ENCODE measurements at places on chromosomes 16 and 17.

DNA sequence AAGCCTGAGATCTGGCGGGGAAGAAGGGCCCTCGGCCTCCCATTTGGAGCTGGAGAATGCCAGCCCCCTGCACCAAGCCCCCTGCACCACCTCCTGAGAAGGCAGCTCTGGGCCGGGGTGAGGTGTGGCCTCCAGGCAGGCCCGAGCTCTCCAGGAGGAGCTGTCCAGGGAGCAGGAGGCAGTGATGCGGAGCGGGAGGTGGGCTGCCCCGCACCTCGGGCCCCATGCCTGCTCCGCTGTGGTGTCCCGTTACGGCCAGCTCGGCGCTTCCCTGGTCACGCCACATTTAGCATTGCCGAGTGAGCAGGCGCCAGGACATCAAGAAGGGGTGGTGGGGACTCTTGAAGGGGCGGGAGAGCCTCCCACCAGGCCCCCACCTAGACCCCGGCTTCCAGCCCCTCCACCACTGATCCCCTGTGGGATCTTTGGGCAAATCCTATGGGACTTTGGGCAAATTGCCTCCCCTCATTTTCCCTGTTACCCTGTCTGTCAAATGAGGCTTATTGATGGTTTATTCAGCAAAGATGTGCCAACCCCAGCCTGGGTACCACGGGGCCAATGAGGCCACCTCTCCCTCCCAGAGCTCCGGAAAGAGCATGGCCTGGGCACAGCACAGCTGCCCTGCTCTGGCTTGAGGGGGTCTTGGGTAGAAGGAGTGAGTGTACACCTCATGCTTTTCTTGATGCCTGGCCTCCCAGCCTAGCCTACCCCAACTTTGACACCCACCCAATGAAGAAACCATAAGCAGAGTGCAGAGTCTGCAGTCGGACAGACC, 15.3 kb downstream of the FOXN1 start:
- no peak for DNase-seq

DNA sequence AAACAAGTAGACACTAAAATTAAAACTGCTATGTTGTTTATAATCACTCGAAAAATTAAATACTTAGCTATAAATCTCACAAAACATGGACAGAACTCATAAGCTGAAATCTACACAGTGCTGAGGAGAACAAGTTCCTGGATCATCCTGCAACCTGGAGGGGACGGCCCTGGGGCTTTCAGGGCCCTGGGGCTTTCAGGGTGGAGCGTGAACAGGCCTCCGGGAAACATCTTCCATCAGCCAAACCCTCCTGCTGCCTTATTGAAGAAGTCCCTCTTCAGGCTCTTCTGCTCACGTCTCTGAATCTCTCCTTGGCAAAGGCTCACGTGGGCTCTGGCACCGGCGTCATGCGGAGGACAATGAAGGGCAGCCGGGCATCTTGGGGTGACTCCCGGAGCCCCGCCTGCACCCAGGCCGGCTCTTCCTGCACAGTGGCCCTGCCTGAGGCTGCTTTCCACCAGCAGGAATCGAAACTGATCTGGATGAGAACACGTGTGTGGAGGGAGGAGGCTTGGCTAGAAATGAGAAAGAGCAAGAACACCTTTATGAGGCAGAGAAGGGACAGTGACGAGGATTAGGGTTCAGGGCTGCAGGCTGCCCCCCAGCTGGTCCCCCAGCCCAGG, 127.3 kb downstream of the CDRT15L2 start:
- DNase-seq = no peak

GRCh38 chr16:58859958-58860669, 126.0 kb upstream of the GOT2 start:
- no peak for DNase-seq

DNA sequence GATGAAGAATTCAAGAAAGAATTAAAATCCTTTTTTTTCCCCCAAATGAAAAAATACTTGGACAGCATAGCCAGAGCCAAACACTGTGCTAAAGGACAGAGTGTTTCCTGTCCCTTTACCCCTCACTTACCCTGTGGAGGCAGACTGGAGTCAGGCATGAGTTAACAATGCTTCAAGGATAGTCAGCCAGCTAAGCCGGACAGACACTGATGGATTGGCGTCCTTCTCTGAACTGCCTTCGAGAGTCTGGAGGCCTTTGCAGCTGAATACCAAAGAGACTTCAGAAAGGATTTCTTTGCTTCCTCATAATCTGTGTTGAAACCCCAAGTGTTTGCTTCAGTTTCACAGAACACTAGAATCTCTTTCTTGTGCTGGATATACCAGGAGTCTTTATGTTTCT, 4.6 kb downstream of the METTL9 start:
- no peak for DNase-seq

DNA sequence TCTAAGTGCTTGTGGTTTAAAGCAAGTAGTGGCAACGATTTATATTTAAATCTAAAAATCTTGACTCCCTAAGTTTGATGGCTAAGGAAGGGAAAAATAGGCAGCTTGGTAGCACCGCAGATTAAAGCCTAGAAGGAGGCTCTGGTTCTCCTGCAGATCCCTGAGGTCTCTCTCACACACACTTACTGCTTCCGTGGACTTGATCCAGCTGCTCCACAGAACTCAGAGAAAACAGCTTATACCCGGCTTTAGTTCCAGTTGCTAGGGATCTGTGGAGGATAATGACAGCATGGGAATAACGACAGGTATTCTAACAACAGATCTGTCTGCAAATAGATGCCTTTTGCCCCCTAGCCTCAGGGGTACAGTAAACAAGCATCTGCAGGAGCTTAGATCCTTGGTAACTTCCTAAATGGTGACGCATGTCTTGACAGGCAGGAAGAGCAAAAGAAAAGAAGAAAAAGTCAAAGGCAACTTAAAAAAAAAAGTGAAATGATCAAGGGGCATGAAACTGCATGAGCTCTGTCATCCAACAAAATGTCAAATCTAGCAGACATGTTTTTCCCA, 4.5 kb downstream of the WIPI1 start:
- no peak for DNase-seq

DNA sequence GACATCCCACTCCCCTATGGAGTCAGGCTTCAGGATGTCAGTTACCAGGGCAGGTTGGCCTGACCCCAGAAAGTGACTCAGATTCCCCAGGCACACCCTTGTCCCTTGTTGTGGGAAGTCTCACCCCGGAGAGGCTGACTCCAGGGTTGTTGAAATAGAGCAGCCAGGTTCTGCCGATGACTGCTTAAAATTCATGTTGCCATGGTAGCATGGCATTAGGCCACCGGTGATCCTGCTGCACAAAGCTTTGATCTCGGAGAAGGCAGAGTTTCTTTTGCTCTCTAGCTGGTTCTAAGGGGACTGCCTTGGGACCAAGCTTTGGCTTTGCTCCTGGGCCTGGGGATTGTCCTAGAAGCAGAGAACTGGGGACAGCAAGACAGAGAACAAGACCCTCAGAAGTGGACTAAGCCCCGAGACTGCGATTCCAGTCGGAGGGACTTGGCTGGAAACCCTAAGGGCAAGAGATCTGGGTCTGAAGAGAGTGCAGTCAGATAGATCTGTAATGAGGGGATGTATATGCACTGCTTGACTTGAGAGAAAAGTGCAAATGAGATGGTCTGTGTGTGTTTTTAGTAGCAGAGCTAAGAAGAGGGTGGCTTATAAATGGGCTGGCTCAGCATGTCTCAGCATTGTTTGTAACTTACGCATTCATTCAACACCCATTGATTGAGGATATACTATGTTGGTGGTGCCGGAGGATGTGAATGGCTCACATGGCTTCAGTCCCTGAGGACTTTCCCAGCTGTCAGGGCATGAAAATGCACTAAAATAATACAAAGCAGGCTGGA, 106.9 kb downstream of the RGS9 start:
- no peak for DNase-seq

DNA sequence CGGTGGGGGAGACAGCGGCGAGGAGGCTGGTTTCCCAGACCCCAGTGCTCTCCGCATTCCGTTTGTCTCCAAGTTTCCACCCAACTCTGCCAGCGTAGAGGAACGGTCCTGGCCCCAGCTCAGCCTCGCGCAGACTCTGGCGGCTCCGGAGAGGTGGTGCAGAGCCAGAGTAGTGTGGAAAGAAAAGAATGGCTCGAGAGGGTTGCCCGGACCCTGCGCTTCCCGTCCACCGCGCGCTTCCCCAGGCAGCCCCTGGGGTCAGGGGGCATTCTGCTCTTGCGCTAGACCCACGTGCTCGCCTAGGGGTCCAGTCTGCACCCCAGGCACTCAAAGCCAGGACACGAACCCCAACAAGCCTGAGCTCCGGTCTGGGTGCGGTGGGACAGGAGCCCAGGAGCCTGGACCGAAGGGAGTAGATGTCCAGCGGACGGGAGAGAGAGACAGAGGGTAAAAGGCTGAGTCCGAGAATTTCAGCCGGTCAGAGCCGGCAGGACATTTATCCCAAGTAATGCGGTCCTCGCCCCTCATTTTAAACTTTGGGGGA, 3.8 kb downstream of the PMP22 start:
- no peak for DNase-seq

DNA sequence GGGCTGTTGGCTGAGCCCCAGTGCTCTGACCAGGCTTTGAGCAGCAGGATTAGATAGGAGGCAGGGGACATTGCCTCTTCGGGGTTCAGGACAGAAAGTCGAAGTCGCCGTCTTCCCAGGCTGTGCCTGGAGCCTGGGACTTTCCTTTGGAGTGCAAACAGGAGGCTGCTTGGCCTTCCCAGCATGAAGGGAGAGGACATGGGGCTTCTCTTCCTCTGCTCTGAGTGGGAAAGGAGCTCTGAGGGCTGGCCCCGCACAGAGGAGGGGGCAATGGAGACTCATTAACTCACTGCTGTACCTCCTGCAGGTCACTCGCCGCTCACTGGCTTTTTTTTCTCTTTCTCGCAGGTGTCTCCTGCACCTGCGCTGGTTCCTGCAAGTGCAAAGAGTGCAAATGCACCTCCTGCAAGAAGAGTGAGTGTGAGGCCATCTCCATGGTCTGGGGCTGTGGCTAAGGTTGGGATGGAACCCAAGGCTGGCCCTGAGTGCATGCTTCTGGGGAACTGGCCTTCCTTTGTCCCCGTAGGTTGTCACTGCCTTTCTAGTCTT, 642 bp downstream of the MT1F start:
- no peak for DNase-seq

- no peak for DNase-seq
Observed at GRCh38 chr16:82560805-82561325, 65.9 kb upstream of the CDH13 start.

DNA sequence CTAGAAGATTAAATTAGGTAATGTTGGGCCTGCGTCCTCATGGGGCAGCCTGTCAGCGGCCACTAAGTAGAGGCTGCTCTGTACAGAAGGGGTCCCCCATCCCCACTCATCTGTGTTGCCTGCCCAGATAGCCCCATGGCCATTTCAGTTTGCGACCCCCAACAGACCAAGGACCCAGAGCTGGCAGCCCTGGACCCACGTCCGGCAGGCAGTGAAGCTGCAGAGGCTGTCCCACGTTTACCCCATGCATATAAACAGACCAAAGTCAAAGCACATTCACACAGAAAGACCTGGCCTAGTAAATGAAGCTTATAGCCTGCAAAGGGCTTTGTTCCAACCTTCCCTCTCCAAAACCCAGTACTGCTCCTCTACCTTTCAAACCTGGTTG, 4.6 kb downstream of the PDF start:
- no peak for DNase-seq

DNA sequence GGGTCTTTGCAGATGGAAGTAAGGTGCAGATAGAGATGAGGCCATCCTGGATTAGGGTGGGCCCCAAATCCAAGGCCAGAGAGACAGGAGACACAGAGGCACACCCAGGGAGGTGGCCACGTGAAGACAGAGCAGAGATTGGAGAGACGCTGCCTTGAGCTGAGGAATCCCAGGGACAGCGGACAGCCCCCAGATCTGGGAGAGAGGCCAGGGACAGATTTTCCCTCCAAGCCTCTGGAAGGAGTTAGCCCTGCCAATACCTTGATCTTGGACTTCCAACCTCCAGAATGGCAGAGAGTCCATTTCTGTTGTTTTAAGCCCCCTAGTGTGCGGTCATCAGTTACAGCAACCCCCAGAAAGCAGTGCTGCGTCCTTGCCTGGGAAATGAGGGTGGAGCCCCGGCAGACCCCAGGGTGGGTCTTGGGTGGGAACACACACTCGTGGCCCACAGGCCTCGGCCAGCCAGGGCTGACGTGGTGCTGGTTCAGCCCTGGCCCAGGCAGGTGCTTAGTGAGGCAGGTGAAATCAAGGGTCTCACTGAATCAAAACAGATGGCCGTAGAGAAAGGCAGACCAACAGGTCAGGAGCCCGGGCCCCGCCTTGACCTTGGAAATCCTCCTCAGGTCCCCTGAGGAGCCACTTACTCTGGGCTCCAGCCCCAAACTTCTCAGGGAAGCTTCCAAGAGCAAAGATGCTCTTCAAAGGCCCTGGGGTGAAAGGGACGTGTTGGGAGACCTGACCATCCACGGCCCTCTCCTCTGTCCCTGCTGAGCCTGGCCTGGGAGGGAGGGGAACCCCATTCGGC, 169.3 kb downstream of the RBFOX3 start:
- DNase-seq = no peak

GRCh38 chr17:79141578-79142355, 67.1 kb downstream of the ENGASE start:
- no peak for DNase-seq

DNA sequence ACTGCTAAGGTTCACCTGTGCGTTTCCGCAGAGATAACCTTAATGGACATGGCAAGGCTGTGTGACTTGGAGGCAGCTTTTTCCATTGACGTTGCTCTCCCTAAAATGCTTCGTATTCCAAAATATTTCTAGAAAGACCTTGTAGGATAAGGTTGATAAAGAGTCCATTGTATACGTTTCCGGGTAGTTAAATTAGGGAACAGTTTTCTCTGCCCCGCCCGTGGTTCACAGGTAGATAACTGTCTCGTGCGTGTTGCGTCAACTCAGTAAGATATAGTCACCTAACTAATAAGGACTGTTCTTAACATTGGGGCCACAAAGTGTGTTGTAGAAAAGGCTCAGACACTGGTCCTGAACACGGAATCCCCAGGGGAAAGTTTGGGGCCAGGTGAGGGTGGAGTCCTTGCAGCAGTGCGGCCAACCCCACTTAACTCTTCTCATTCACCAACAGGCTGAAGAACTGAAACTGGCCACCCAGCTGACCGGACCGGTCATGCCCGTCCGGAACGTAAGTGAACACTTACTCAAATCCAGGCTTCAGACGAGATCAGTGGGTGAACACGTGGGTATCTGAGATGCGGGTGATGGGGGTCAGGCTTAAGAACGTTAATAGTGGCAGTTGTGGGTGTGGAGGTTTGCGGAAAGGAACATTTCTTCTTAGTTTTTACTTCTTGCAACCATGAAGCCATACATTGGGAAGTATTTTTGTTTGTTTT, 1.6 kb downstream of the RPL13 start:
- peak; percentile 15 for DNase-seq

DNA sequence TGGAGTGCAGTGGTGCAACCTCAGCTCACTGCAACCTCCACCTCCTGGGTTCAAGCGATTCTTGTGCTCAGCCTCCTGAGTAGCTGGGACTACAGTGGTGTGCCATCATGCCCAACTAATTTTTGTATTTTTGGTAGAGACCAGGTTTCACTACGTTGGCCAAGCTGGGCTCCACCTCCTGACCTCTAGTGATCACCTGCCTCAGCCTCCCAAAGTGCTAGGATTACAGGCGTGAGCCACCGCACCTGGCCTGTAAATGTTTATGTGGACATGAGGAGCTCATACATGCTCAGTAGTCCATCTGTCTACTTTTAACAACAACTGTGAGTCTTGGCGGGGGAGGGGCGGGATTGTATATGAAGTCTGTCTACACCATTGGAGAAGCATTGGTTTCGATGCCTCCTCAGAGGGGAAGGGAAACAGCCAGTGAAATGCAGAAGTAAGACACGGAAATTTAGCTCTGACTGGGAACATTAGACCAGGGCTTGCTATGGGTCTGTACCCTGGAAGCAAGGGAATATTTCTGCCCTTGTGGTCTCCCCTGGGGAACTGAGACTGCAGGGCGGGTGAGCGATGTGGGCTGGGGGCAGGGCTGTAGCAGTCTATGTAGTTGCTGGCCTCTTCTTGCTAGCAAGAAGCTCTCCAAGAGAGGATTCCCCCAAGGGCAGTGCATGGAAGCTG, 9.3 kb downstream of the NUBP1 start:
- peak; percentile 35 for DNase-seq

- DNase-seq = no peak
Observed at GRCh38 chr17:82287013-82287867, 13.7 kb upstream of the CSNK1D start.

Measured in CD4-positive, alpha-beta T cell treated with Interleukin-17A for 1 hour (primary cell).